Osteoblast (primary cell): ENCODE measurements at places on chromosomes 5 and 9. TPM values are rescaled to one million over a fixed set of nuclear protein-coding genes. Genes with fewer than 3 reads are reported as not detected.

The PAEP gene
- total RNA-seq, result not detected in 2 replicates

DNA sequence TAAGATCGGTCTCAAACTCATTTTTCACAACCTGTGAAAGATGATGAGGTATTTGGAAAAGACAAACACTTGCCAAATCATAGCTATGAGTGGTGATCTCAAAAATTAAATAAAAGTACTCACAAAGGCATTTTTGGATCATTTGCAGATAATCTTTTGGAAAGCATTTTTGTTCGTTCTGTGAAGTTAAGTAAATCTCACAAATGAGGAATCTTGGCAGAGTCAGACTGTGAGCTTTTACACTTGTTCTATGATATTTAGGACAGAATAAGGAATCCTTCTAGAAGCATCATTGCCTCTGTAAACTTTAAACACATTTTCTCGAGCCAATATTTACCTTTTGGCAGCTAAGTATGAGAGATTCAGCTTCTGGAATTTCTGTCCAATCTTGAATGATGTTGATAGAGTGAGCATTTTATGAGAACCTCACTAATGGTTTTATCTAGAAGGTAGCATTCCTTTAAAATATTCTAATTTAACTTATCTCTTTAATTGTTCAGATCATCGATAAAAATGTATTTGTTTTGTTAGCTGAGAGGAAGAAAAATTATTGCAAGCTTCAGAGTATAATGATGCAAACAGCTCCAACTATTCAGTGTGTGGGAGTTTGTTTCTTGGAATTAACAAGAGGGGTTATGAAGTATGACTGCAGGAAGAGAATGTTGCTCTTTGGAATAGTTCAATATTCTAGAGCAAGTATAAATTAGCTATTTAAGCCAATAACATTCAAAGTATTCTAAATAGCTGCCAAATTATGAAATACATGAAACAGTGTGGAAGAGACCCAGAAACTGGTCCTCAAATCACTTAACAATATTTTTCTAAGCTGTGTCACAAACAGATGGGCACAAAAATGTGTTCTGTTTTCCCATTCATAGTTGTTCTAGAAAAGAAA is 48.6 kb upstream of the SLCO6A1 start:
- no peak for DNase-seq

- peak; percentile 79 for DNase-seq
Measured at GRCh38 chr9:70420441-70421271, 6.2 kb upstream of the KLF9 start.

DNA sequence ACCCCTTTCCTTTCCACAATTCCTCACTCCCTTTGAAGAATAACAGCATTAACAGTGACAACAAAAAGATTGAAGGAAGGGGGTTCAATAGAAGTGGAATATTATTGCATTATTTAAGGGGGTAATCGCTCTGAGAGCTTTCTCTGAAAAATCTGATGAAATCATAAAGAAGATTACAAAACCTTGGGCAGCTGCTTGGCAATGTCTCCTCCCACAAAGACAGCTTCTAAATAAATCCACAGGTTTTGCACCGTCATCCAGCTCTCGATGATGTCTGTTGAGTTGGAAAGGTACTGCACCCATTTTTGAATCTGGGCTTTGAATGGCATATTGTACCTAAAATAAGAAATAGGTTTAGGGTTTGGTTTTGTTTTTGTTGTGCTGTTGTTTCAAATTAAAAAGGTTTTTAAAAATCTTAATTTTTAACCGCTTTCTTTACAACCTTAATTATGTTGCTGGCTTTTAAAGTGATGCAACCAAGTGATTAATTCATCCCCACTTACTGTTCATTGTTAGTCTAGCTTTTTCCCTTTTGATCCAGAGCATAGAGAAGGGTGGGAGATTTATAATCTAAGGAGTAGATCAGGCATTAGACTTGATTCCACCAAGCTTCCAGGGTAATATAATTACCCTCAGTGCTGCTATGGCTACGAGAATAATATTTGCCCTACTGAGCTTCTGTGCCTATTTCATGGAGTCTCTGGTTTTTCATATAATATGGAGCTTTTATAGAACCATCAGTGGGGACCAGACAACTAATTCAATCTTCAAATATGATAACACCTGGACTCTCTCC is 85.0 kb downstream of the DNAH5 start:
- DNase-seq, result no peak

GRCh38 chr5:168209997-168210396 is 81.4 kb upstream of the WWC1 start:
- no peak for DNase-seq

DNA sequence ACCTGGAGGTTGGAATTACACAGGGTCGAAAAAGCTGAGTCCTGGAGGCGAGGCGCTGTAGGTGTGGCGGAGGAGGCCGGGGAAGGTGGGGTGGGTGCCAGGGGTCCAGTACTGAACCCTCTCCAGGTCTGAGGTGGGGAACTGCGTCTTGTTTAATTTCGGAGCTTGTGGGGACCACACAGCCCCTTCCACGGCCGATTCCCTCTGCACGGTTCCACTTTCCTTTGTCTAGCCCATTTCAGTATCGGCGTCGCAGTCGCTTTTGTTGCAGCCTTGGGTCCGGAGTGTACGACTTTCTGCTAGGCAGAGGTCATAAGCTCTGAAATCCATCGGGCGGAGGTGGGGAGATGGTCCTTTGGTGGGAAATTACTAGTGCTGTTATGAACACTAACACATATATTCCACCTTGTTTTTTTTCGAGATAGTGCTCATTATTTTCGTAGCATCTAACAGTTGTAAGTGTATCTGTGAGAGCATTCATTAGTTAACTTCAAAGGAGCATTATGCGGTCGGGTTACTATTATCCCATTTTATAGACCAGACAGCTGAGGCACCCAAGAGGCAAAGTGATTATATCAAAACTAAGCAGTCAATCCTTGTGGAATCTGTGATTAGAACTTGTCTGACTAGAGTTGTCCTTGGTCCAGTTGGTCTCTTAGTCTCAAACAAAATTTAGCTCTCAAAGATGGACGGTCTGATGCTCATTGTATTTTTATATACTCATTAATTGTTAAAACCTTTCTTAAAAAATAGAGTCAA is 737 bp downstream of the RNF180 start:
- peak; percentile 70 for DNase-seq

GRCh38 chr5:96503501-96504236 is 70.6 kb upstream of the PCSK1 start:
- DNase-seq, result no peak
